ENCODE measurements at places on chromosomes 7 and 10.

GRCh38 chr7:1085910-1086421, 1.9 kb upstream of the GPER1 start:
- peak; percentile 53 for DNase-seq

DNA sequence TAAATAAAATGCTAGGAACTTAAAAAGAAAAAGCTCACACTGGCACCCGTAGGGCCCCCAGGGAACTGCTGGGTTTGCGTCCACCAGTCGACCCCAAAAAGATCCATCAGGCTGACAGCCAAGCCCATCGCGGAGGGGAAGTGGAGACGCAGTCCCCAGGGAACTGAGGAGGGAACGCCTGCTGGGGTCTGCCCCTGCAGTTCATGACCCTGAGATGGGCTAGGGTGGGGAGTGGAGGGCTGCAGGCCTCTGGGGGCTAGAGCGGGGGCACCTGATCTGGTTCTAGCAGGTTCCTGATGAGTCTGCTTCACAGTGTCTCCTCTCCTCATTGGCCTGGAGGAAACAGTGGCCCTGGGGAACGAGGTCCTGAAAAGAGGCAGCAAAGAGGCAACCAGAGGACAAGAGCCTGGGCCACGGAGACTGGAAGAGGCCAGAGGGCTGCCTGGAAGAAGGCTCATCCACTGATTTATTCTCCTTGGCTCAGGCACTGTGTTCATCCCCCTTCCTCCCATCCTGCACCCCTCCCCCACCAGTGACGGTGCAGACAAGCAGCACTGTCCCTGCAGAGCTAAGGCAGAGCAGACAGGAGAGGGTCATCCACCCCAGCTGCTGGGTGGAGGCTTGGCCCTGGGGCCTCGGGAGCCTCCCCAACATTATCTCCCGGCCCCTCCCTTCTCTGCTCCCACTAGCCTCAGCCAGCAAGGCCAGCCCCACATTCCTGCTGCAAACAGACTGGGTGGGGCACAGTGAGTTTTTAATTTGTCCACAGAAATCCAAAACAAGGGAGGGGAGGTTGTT, 24.7 kb upstream of the HSPA12A start:
- no peak for DNase-seq

GRCh38 chr7:76037310-76037709, 10.5 kb downstream of the STYXL1 start:
- peak; percentile 16 for DNase-seq

DNA sequence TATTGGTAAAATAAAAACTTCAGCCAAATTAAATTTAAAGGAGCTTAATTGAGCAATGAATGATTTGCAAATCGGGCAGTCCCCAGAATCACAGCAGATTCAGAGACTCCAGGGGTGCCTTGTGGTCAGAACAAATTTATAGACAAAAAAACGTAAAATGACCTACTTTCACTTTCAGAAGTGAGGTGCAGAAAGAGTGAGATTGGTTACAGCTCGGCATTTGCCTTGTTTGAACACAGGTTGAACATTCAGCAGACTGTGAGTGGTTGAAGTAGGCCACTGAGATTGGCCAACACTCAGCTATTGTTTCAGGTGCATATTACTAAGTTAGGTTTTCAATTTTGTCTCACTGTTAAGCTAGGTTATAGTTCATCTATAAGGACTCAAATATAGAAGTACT, 153.4 kb downstream of the BICC1 start:
- DNase-seq = no peak

DNA sequence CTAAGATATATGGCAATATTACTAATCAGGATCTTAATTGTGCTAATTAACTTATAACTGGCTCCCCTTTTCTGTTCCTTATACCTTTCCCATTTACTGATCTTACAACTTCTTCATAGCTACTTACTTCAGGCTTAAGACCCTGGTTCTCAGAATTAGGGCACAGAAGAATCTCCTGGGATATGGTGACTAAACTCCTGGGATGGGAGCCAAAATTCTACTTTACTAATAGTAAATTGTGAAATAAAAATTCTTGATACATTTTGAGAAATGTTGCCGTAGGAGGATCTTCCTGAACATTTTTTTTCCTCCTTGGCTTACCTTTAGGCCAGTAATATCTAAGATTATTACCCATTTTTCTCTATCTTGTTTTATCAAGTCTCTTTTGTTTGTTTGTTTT, 309.5 kb downstream of the ATRNL1 start:
- DNase-seq = no peak

DNA sequence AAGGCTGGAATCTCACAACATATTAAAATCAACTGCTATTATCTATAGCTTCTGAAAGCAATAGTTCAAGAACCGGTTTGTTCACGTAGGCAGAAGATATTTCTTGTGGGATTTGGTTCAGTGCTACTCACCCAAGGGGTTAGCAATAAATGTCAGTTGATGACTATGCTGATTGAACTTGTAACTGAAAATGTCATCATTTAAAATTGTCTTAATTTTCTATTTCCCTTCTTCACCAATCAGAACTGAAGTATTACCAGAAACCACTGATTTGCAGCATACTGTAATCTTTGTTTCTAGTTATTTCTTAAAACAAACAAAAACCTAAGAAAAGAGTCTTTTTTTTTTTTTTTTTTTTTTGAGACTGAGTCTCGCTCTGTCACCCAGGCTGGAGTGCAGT, 46.1 kb downstream of the CPEB3 start:
- DNase-seq = no peak

GRCh38 chr10:24793648-24794379, 70.1 kb upstream of the ARHGAP21 start:
- no peak for DNase-seq

GRCh38 chr7:38105874-38106483, 72.1 kb upstream of the STARD3NL start:
- peak; percentile 69 for DNase-seq

- peak; percentile 82 for DNase-seq
Measured at GRCh38 chr10:68900427-68901104, 549 bp upstream of the DDX50 start.

GRCh38 chr7:42198296-42198695, 38.7 kb downstream of the GLI3 start:
- DNase-seq = no peak

GRCh38 chr7:55363386-55364170, 1.6 kb upstream of the LANCL2 start:
- DNase-seq = no peak

DNA sequence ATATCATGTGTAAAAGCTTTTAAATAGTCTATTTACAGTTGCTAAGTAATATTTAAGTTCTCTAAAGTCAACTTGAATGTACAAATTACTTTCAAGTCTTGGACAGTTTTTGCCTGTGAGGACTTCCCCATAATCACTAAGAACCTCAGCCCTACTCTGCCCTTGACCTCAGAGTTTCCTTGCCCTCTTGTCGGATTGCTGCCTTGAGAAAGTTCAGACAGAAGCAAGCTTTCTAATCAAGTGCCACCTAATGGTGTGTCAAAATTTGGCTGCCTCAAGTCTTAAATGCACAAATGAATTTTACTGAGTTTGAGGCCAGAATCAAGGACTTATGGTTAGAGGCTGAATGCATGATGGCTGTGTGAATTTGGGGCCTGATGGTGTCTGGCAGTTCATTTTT, 88.3 kb upstream of the KAT6B start:
- peak; percentile 31 for DNase-seq

- DNase-seq = no peak
Measured at GRCh38 chr7:146728611-146729010, 612.0 kb downstream of the CNTNAP2 start.

DNA sequence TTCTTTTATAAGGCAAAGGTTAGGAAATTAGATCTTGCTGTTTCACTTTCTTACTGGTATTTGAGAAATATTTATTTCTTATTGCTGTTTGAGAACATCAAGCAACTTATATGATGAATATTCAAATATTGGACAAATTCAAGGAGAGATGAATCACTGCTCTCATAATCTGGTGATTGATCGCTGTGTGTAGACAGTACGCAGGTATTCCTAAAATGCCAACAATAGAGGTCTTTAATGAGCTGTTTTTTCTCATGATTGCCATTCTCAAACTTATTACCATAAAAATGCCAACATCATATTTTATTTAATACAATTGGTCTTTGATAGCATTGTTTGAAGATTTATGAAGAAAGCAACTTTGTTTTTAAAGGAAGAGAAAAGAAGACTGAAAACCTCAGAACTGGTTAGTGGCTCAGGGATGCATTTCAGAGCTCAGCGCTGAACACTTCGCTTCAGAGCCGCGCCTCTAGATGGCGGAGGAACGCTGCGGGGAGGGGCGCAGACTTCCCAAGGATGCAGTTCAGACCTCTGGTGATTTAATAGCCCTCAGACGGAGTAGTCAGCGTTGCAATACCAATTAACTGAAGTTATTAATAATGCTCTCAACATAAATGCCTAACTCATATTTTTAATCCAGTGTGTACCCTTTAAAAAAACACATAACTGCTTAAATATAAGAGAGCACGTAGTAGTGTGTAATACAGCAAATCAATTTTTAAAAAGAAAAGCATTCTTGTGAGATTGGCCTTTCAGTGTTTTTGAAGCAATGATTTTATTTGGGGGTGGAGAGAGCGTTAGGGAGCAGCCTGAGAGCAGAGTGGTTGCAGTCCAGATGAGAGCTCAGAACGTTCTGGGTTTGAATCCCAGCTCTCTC, 38.5 kb upstream of the STEAP4 start:
- peak; percentile 69 for DNase-seq

- DNase-seq = no peak
Measured at GRCh38 chr7:85039196-85039923, 147.5 kb downstream of the SEMA3D start.

DNA sequence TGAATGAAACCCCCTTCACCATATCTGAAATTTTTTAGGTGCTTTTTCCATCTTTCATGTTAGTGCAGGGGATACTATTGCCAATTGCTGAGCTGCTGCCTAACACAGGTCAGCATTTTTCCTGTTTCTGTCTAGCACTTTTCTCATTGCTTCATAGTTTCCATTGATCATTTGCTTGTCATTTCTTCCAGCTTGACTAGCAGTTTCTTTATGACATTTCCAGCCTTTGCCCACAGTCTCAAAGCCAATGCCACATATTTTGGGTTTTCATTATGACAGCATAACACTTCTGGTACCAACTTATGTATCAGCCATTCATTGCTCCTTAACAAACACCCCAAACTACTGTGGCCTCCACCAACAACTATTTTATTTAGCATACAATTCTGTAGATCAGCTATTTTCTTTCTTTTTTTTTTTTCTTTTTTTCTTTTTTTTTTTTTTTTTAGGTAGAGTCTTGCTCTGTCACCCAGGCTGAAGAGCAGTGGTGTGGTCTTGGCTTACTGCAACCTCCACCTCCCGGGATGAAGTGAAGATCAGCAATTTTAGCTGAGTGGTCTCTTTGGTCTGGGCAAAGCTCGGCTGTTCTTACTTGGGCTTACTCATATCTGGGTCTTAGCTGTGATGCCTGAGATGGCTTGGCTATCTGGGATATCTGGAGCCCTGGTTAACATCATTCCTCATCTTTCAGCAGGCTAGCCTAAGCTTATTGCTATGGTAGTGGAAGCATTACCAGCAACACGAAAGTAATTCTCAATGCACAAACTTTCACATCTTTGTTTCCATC, 102.3 kb downstream of the EPC1 start:
- DNase-seq = no peak

DNA sequence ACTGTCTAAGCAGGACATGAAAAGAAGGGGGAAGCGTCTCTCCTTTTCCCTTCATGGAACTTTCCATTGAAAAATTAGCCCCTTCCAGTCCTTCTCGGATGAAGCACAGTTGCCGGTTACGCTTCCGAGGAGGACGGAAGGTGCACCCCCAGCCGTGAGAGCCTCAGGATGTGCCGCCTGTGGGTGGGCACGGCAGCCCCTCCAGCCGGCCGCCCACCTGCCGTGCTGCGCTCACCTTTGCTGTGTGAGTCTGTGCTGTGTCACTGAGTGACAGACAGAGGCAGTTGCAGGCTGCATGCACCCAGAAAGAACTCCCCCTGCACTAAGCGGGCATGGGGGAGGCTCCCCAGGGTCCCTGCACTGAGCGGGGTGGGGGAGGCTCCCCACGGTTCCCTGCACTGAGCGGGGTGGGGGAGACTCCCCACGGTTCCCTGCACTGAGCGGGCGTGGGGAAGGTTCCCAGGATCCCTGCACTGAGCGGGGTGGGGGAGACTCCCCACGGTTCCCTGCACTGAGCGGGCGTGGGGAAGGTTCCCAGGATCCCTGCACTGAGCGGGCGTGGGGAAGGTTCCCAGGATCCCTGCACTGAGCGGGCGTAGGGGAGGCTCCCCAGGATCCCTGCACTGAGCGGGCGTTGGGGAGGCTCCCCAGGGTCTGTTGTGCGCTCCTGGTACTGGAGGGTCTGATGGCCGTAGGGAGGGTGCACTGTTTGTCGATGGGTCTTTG, 74.2 kb downstream of the DNAJB6 start:
- no peak for DNase-seq

- no peak for DNase-seq
Measured at GRCh38 chr7:69193061-69193460, 405.2 kb upstream of the AUTS2 start.

DNA sequence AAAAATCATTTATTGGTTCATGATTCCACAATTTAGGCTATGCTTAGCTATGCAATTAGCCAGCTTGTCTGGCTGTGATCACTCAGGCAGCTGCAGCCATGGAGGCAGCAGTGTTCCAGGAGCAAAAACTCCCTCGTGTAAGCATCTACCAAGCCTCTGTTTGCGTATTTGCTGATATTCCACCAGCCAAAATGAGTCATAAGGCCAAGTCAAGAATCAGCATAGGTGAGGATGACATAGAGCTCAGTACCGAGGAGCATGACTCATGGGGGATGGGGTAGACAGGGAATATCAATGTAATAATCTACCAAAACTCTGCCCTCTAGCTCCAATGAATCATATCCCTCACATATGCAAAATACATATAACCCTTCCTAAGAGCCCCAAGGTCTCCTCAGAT, 63.3 kb downstream of the IMMP2L start:
- DNase-seq = no peak

DNA sequence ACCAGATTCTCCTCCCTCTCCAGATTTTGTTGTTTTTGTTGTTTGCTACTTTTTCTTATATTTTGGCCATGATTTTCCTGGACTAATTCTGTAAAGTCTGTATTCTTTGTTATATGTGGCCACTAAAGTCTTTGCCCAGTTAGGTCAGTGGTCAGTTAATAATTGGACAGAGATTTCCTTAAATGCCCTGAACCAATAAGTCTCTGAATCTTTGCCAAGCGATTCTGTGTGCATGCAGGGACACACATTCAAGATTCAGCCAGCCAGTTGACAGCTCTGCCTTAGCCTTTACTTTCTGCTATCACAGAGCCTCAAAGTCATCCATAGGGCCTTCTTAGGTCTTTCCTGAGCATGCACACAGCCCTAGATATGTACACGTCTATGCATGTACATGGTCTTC, 11.0 kb upstream of the COL17A1 start:
- DNase-seq = no peak

DNA sequence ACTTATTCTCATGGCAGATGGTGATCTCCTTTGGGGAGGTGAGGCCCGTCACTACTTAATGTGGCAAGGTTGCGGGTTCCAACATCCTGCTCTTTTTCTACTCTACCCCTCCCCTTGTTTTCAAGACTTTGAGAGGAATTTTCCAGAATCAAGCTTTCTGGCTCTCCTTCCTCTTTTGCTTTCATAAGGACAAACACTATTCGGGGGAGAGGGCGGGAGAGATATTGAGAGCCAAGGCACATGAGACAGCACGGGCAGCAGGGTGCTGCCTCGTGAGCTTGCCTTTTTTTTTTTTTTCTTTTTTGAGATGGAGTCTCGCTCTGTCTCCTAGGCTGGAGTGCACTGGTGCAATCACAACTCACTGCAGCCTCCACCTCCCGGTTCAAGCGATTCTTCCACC, 6.9 kb upstream of the PFKFB3 start:
- DNase-seq = peak; percentile 94

Measured in suppressor macrophage treated with lipopolysaccharide for 1 hour (primary cell).